Choroid plexus epithelial cell (primary cell): ENCODE measurements at places on chromosomes 3 and 15.

- DNase-seq = peak; percentile 91
Observed at GRCh38 chr15:63089260-63090043, 32.2 kb upstream of the LACTB start.

GRCh38 chr15:62071711-62072308, 5.0 kb downstream of the C2CD4A start:
- peak; percentile 71 for DNase-seq

- DNase-seq = no peak
Observed at GRCh38 chr3:53822331-53822741, 23.9 kb downstream of the CHDH start.

GRCh38 chr15:48963524-48964113, at the start of gene SHC4:
Gene SHC4, minus strand, starts transcription at chr15:48963919. Its CDS starts 904 bp downstream, at chr15:48963015.
- peak; percentile 90 for DNase-seq

DNA sequence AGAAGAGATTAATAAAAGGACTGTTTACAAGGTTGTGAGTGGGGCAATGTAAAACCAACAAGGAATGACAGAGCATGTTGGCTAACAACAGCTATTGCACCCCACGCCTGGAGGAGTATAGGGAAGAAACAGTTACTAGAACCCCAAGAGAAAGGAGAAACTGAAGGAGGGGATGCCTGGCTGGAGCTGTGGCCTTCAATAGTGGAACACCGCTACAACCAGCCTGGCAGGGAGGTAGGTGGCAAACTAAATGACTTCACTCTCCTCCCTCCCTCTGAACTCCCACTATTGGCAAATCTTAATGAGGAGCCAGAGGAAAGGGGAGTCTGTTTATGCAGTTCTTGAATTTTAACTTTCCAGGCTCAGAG, 7.2 kb upstream of the CD47 start:
- DNase-seq = no peak

DNA sequence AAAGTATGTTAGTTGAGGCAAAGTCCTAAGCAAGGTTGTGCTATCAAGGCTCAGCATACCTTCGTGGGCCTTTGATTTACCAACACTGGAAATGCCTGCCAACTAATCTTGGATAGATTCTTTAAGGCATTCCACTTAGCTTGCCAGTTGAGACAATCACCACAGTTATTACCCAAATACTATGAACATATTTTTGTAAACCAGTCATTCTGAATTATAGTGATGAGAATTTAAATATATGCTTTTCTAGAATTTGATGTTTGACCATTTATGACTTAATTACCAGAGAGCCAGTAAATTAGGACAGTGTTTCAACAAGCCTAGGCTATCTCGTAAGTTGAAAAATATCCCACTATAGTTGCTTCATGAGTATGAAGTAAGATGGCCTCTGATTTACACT, 15.5 kb downstream of the TRIM59 start:
- peak; percentile 53 for DNase-seq

- no peak for DNase-seq
Observed at GRCh38 chr3:107368654-107369398, 8.4 kb upstream of the CCDC54 start.

GRCh38 chr3:101513419-101513986, 491 bp upstream of the SENP7 start:
- DNase-seq = peak; percentile 76

GRCh38 chr15:63254991-63255390, 22.4 kb upstream of the APH1B start:
- no peak for DNase-seq

GRCh38 chr3:26681632-26682031, 59.1 kb downstream of the LRRC3B start:
- DNase-seq = no peak

DNA sequence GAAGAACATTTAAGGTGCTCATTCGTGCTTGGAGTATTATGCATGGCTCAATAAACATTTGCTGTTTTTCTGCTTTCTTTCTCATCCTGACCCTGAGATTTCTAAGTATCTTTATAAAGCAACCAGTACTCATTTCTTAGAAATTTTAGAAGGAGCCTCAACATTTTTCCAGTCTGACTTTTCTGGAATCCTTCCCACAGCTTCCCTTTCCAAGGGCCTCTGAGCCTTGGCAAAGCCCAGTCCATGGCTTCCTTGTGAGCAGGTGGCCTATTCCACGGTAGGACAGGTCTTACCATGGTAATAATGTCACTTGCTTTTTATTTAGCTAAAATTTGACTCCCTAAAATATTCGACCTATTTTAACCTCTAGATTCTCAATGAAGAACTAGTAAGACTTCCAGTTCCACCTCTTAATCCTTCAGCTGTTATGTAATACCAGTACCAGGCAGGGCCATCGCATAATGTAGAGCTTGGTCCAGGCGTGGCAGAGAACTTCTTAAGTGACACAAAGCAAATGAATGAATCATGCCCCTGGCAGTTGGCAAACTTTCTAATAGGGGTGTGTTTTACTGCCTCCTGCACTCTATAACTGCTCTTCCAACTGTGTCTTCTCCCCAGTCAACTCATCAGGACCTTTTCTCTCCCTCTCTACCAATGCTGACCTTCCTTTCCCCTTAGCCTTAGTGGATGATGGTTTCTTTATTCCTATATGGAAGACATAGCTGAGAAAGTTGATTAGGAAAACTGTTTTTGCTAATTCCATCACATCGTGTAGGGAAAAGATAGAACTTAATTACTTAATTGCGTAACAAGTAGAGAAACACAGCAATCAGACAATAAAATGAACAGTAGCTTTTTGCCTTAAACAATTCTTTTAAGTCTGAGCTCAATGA, 894 bp upstream of the TM4SF4 start:
- DNase-seq = peak; percentile 82

GRCh38 chr15:45307230-45307924, 55.3 kb downstream of the SLC28A2 start:
- peak; percentile 59 for DNase-seq

DNA sequence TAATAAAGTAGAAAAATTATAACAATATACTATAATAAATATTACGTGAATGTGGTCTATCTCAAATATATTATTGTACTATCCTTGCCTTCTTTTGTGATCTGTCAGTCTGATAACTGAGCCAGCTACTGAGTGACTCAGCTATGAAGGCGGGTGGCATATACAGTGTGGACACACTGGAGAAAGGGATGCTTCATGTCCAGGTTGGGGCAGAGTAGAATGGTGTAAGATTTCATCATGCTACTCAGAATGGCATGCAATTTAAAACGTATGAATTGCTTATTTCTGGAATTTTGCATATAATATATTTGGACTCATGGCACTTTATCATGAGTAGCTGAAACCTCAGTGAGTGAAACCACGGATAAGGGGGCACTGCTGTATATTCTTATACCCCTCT, 172.9 kb upstream of the TBC1D5 start:
- no peak for DNase-seq

DNA sequence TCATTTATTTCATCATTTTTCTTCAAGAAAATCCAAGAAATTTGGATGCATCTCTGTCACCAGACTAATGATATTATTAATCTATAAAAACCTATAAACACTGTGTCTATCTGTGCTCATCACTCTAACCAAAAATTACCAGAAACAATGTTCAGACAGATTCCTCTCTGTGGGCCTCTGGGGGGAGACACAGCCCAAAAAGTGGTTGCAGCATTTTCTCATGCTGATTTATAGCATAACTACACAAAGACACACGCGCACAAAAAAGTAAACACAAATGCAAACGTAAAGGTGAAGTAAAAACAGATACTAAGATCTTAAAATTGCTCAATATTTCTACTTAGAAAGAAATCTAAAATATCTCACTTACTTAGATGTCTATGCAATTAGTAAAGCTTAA, 976.0 kb downstream of the GBE1 start:
- DNase-seq = peak; percentile 47

- DNase-seq = no peak
Observed at GRCh38 chr3:141311170-141311495, 57.2 kb upstream of the ZBTB38 start.

DNA sequence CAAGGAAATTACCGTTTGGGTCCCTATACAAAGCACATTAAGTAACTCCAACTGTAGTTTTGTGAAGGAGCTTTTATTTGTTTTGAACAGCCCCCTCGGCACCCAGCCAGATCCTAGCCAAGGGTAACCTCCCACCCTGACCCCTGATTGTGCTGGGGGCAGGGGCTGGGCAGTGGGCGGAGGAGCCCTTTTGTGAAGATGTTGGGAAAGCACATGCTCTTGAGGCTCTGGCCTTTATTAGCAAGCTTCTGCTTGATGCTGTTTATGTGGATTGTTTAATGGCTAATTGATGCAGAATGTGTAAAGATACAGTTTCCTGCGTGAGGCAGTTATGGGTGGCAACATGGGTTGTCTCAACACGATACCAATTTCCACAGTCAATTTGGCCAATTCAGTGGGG, 136.5 kb downstream of the MAP2K5 start:
- DNase-seq = no peak

GRCh38 chr3:52704611-52705437, 767 bp downstream of the GLT8D1 start:
- DNase-seq = peak; percentile 33

GRCh38 chr3:141055136-141055535, 4.0 kb downstream of the SPSB4 start:
- no peak for DNase-seq

GRCh38 chr3:178436773-178437172, 99.5 kb upstream of the KCNMB2 start:
- DNase-seq = peak; percentile 72

DNA sequence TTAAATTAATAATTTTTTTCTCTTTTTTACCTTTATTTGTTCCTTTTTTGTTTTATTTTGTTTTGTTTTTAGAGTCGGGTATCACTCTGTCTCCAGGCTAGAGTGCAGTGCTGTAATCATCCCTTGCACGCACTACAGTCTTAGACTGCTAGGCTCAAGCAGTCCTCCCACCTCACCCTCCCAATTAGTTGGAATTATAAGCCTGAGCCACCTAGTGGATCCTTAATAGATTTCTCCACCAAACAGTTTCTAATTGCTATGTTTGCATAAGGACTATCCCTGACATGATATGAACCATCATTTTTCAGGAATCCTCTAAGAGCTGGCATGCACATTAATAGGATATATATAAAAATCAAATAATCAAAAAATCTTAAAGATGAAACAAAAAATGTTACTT, 993.2 kb downstream of the OTOL1 start:
- no peak for DNase-seq
